Coronary artery (tissue), 2 donors: ENCODE measurements at places on chromosomes 5 and 9.
A peak's percentile ranks its signal among the peaks of the same experiment; 100 is the strongest.

GRCh38 chr9:102405218-102405867, 589.8 kb upstream of the CYLC2 start:
- no peak for DNase-seq

DNA sequence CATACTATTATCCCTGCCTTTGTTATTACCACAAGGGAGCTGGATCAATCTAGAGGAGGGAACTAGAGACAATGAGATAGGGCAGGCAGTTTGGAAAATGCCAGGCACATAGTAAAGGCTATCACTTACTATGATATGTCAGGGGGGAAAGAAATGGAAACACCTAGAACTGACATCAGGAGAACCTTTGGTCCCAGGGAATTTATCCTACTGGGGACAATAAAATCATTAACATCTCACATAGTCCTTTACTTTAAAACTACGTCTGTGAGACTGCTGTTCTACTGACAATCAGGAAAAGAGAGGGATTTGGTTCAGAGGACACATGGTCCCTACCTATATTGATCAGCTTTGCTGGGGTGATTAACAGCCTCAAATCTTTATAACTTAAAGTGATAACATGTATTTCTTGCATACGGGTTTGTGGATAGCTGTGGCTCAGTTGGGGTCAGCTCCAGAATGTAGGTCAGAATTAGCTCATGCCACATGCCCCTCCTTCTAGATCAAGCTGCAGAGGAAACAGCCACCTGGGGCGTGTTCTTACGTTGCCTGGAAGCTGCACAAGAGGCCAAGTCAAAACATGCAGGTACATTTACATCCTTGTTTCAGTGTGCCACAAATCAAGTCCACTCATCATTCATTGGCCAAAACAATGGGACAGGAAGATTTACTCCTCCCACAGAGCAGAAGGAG, 43.9 kb upstream of the ALDOB start:
- no peak for DNase-seq

DNA sequence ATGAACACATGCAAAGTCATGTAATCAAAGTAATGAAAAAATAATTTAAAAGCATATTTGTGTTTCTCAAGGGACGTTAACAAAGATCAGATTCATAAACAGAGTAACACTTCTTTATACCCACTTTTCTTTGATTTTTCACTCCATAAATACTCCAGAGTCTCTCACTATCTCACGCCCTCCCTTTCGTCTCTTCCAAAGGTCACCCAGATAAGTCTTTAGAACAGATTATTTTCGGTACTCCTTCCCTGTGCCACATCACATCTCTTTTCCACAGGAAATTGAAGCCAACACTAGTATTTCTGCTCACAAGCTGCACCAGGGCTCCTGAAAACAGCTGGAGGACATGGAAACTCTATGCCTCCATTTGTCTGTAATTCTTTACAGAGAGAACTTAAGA, 15.4 kb upstream of the ALDOB start:
- DNase-seq: no peak

GRCh38 chr9:130873966-130874365, 22.6 kb downstream of the QRFP start:
- DNase-seq: no peak

- DNase-seq: no peak
Observed at GRCh38 chr9:126232461-126232860, 94.2 kb upstream of the MVB12B start.

DNA sequence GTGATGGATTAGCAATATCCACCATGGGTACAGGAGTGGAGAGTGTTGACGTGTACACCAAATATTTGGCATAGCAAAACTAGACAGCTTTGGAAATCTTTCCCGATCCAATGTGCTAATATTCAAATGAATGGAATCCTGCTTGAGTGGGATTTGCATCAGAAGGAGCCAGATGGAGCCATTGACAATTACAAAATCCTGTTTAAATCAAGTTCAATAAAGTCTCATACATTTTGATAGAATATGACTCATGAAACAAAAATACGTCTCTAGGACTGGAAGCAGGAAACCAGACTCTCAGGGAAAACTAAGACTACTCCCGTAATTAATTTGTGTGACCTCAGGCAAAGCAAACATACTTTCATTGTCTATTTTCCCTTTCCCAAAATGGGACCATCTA, 13.0 kb downstream of the TNC start:
- DNase-seq: no peak

DNA sequence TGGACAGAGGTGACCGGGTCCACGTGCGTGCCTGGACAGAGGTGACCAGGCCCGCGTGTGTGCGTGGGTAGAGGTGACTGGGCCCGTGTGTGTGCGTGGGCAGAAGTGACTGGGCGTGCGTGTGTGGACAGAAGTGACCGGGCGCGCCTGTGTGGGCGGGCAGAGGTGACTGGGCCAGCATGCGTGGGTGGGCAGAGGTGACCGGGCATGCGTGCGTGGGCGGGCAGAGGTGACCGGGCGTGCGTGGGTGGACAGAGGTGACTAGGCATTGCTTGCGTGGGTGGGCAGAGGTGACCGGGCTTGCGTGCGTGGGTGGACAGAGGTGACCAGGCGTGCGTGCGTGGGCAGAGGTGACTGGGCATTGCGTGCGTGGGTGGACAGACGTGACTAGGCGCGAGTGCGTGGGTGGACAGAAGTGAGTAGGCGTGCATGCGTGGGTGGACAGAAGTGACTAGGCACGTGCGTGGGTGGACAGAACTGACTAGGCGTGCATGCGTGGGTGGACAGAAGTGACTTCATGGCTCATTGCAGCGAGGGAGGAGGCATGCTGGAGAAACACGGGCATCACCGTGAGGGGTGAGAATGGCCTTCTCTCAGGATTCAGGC, 254.1 kb upstream of the IRX4 start:
- DNase-seq: peak; percentile 53

- no peak for DNase-seq
Observed at GRCh38 chr9:33942471-33943083, 106.1 kb downstream of the UBAP2 start.

- no peak for DNase-seq
Observed at GRCh38 chr9:69293156-69293555, 31.9 kb upstream of the ENTREP1 start.

- no peak for DNase-seq
Observed at GRCh38 chr9:35868933-35869332, 1.3 kb downstream of the OR13J1 start.

DNA sequence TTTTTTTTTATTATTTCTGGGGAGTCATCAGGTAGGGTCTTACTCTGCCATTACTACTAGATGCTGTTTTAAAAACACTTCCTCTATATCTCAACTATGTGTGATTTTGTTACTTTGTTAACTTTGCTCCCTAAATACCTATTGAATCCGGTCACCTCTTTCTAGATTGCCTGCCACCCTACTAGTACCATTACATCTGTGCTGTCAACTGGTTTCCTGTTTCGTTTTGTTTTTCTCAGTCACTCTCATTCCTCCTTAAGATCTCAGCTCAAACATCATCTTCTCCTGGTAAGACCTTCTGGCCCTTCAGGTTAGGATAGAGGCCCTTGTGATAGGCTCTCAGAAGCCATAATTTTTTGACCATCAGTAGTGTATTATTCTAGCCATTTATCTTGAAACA, 324.2 kb upstream of the ATP10B start:
- no peak for DNase-seq

- DNase-seq: no peak
Observed at GRCh38 chr5:174675916-174676315, 48.5 kb upstream of the MSX2 start.

DNA sequence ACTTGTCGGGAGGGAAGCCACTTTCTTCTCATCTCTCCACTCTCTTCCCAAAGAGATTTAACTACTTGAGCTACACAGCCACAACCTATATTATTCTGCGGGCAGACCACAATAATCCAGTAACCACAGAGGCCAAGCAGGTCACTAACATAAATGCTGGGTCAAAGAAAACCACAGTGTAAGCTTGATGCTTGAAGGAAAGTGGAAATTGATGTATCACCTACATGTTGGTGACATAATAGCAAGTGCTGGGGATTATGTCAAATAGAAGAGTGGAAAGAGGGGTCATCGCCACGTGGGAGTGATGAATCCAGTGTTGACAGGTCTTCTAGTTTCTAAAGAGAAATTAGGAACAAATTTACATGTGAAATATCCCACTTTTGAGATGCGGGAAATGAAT, 40.9 kb downstream of the RFK start:
- DNase-seq: no peak

- DNase-seq: no peak
Observed at GRCh38 chr5:35338157-35338453, 107.8 kb upstream of the PRLR start.
